ENCODE measurements at places on chromosomes 1 and 21.

GRCh38 chr1:198079432-198079951 is 77.3 kb upstream of the NEK7 start:
- DNase-seq, result no peak

- DNase-seq, result no peak
These were observed 364.5 kb downstream of the KCNH1 start for GRCh38 chr1:210769473-210769872.

GRCh38 chr1:84698151-84699110 is 8.2 kb upstream of the SSX2IP start:
- DNase-seq, result no peak

GRCh38 chr1:30908696-30909364 is at the start of gene SDC3:
Gene SDC3, minus strand, starts transcription at chr1:30908758. Its CDS starts 172 bp downstream, at chr1:30908586.
- DNase-seq, result no peak
